ENCODE measurements at places on chromosomes 13 and 19.

GRCh38 chr13:43030548-43030947, 7.2 kb downstream of the DNAJC15 start:
- peak; percentile 28 for DNase-seq

DNA sequence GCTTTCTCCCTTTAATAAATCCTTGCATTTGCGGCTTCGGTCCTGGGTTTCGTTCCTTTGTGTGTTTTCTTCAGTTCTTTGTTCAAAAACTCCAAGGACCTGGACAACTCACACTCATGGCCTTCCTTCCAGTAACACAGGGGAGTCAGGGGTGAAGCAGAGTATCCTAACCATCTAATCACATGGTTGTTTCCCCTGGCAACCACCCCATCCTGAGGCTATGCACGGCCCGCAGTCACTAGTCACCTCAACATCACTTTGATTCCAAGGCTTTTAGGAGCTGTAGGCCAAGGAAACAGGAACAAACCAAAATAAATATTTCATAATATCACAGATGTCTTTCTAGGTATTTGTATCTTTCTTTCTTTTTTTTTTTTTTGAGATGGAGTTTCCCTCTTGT, 28.9 kb downstream of the ZNF101 start:
- no peak for DNase-seq

- DNase-seq = no peak
Observed at GRCh38 chr13:32590266-32590665, 4.0 kb downstream of the PDS5B start.

- DNase-seq = no peak
Observed at GRCh38 chr13:105364191-105364590, 1171.3 kb downstream of the EFNB2 start.

GRCh38 chr19:52191389-52191788, 1.5 kb downstream of the PPP2R1A start:
- no peak for DNase-seq

GRCh38 chr13:47109028-47109427, 212.2 kb upstream of the HTR2A start:
- no peak for DNase-seq

DNA sequence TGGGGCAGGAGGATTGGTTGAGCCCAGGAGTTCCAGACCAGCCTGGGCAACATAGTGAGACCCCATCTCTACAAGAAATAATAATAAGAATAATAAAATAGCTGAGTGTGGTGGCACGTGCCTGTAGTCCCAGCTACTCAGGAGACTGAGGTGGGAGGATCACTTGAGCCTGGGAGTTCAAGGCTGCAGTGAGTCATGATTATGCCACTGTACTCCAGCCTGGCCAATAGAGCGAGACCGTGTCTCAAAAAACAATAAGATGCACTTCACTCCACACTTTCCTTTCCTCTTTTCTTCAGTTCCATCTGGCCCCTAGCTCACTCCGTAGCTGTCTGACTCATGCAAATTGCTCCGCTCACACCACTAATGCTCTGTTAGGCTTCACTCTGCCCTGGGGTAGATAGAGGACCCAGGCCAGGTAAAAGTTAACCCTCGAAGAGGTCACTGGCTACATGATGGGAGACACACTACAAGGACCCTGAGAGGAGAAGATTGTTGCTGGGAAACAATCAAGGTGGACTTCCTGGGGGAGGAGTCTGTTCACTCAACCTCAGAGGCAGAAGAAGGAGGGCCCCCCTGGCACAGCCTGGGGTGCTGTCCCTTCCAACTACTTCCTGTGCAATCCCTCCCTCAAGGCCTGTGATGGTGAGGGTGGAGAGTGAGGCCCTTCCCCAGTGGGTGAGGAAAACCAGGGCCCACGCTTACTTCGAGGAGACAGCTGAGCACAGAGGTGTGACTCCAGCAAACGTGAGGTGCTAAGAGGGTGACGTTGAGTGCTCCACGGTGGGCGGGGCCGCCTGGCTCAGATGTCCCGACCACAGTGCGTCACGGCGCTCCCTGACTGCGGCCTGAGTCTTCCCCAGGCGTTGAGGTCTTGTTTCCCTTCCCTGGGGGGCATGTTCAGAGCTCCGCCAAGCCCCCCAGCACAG, 8.8 kb upstream of the TNFSF9 start:
- DNase-seq = peak; percentile 76

DNA sequence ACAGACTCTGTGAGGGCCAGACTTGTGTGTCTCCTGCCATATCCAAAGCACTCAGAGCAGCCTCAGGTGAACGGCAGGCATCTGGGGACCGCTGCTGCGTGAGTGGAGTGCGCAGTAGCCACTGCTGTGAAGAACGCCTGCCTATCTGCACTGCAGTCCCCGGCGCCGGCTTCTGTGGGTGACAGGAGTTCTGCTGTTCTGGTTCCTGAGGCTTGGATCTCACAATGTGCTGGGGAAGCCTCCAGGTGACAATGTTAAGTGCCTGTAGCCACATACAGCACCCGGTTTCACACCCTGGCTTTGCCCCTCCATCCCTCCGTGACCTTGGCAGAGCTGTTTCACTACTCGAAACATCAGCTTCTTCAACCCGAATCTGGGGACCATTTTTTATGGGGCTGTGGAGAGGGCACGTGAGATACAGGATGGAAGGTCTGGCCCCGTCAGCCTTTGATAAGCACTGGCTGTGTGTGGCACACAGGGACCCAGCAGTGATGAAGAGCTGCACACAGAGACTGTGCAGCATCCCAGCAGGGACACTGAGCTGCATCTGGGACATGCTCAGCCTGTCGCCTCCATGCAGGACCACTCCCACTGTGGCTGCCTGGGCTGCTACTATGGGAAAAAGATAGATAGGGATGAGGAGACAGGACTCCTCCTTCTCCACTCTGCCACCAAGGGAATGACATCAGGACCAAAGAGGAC, 28.3 kb downstream of the ELAVL1 start:
- DNase-seq = no peak

- DNase-seq = no peak
Observed at GRCh38 chr19:18121166-18121565, 23.6 kb downstream of the MAST3 start.

DNA sequence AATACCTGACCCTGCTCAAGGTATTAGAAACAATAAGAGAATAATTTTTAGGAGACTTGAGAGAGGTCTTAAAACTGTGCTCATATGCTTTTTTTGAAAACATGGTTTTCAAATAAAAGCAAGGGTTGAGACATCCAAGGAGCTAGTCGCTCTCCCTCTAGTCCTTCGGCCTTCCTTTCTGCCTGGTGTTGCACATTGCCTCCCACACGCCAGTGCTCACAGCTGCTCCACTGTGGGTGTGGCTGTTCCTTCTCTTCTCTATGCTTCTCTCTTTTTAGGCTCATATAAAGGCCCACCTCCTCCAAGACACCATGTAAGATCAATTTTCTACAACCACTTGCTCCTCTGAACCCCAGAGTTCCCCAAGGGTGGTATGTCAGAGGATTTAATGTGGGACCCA, 352.6 kb downstream of the ENOX1 start:
- no peak for DNase-seq

DNA sequence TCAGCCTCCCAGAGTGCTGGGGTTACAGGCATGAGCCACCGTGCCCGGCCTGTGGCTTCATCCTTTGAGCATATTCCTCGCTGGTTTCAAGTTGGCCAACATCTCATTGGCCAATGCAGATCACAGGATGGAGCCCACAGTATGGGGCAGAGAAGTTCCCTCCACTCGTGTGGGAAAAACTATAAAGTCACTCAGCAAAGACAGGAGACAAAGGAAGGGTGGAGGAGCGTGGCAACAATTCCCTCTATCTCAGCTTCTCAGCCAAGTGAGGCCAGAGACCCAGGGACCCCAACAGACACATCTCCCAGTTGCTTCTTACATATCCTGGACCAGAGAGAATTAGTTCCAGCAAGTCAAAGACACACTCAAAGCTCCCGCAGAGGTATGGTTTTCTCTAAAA, 184.6 kb upstream of the SOX1 start:
- DNase-seq = no peak

DNA sequence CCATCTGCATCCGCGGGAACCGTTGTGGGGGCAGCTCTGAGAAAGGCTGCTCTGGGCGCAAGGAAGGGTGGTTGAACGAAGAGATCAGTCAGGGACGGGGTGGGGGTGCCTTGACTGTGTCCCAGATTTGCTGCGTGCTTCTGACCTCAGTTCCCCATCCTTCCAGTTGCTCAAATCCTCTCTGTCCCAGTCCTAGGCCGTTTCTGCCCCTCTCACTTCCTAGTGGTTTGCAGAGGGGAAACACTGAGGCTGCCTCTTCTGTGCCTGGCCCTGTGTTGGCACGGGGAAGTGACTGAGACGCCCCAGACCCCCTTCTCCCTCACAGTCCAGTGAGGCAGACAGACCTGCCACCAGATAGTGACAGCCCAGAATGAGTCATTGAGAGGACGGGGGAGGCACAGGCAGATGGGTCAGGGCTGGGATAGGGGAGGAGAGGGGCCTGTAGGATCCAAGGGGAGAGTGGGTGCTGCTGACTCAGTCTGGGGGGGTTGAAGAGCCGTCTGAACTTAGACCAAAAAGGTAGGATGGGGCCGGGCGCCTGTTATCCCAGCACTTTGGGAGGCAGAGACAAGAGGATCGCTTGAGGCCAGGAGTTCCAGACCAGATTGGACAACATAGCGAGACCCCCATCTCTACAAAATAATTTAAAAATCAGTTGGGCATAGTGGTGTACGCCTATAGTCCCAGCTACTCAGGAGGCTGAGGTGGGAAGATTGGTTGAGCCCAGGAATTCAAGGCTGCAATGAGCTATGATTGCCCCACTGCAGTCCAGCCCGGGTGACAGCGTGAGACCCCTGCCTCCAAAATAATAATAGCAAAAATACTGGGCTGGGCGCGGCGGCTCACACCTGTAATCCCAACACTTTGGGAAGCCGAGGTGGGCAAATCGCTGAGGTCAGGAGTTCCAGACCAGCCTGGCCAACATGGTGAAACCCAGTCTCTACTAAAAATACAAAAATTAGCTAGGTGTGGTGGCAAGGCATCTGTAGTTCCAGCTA, 26.5 kb downstream of the NUMBL start:
- peak; percentile 42 for DNase-seq

DNA sequence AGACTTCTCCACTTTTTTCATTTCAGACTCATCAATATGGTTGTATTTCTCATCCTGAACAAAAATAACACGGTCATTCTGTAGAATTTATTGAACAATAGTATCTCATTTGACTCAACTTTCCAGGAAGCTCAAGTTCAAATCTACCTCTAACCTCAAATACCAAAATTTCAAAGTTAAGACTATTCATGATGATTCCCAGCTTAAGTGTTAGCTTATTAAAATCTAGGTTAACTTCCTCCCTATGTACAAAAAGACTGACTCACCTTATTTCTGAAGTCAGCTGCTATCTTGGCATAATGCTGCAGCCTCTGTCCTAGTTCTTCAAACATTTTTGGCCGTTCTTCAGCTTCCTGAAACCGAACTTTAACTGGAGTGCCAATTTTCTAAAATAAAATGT, 23.2 kb downstream of the HSPH1 start:
- DNase-seq = no peak

DNA sequence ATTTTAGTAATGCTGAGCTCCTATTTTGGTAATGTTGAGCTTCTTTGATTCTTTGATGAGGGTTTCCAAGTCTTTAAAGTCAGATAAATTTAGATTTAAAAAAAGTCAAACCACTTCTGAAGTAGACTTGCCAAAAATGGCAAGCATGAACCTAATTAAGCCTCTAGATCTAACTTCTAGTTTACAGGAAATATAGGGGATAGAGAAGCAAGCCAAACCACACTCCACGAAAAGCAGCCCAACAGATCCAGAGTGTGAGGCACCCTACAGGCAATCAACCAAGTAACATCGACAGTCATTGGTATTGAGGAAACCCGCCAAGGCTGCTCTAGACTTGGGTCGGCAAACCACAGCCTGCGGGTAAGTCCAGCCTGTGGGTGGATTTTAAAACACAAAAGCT, 3.7 kb downstream of the GGACT start:
- no peak for DNase-seq

DNA sequence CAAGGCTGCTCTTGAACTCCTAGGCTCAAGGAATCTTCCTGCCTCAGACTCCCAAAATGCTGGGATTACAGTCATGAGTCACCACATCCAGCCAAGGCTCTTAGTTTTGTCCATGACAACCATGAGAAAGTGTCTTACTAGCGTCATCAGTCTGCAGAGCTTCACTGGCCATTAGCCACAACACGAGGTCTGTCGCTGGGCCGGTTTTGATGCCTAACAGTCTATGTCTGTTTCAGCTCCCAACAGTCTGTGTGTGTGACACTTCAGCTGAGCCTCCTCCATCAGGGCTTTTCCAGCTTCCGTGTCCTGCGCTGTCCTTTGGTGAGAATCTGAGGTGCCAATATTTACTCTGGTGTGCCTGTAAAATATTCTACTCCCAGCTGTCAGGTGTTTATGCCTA, 47.6 kb downstream of the CEP89 start:
- DNase-seq = no peak

- no peak for DNase-seq
Observed at GRCh38 chr19:581399-582111, 8.1 kb upstream of the HCN2 start.

DNA sequence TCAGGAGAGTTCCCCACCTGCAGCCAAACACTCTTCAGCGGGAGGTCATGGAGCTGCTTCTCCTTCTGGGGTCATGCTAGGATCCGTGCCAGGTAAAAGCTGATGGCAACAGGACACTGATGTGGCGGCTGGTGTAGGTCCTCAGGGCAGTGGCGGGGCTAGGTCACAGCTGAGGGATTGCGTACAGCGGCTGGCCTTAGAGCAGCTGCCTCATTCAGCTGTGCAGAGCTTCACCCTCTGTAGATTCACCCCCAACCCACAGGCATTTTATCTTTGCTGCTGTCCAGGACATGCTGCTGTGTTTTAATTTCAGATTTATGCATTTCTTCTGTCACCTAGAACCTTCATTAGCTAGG, 2.3 kb downstream of the MCF2L start:
- DNase-seq = no peak

DNA sequence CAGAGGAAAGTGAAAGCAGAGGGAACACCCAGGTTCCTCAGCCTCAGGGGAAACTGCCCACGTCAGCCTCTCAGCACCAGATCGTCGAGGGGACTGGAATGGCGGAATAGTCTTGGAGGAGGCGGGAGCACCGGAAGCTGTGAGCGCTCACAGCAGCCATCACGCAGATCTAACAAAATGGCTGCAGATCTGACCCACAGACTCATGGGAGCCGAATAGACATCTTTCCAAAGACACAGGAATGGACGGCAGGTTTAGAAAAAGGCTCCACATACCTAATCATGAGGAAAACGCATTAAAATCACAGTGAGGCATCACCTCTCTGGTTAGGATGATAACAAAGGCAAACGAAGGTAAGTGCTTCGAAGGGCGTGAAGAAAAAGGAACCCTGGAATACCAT, 11.8 kb upstream of the LILRA2 start:
- no peak for DNase-seq

- DNase-seq = no peak
Observed at GRCh38 chr13:99522298-99522697, 21.0 kb downstream of the TM9SF2 start.

DNA sequence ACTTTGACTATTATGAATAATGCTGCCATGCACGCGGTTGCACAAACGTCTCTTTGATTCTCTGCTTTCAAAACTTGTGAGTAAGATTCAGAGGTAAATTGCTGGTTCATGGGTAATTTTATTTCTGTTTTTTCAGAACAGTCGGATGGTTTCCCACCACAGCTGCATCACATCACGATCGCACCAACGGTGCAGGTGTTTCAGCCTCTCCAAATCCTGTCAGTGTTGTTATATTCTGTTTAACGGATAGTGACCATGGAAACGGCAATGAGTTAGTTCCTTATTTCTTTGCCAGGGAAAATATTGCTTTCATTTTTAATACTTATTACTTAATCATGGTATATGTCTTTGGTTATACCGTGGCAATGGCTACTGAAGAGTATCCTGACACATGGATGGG, 19.1 kb upstream of the ZNF835 start:
- DNase-seq = no peak

Measured in GM10248 (cell line).